Transverse colon (tissue), 4 donors: ENCODE measurements at places on chromosomes 5 and 9. TPM values are rescaled to one million over a fixed set of nuclear protein-coding genes. Genes with fewer than 3 reads are reported as not detected.
A peak's percentile ranks its signal among the peaks of the same experiment; 100 is the strongest.

DNA sequence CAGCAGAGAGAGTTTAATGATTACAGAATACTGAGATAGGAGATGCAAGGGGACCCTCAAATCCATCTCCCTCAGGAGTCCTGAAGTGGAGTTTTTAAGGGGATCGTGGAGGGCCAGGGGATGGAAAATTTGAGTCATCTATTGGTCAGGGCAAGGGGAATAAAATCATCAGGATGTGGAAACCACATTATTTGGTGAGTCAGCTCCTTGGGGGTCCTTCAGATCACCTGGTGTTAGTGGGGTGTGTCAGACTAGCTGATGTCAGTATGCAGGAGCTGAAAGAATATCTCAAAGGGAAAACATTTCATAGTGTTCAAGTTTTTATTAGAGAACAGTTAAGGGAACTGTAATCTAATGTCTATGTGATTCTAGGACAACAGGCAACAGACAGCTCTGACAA, 183.0 kb upstream of the FTMT start:
- H3K4me3 ChIP-seq: no peak overlapping the region
- no peaks in the 10 kb centered on the region for H3K4me1 ChIP-seq
- no peaks in the 10 kb centered on the region for H3K27me3 ChIP-seq
- H3K27ac ChIP-seq: no peak overlapping the region
- no peaks in the 10 kb centered on the region for H3K36me3 ChIP-seq

The ZNF618 gene
- 8.6 TPM for total RNA-seq

The ANKRD55 gene
- total RNA-seq: not detected

DNA sequence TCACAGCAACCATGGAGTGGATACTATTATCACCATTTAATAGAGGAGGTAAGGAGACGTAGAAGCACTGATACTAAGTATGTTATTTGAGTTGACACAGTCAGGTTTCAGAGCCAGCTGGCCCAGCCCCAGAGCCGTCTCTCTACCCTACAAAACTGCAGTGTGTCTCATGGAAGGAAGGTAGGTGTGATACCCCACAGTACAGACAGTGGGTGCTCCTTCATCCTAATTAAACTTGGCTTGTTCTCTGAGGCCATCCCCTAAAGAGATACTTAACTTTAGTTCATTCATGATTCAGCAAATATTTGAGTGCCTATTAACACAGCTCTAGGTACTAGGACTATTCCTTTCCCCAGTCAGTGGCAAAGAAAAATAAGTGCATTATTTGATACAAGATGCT, 22.6 kb downstream of the PIP5K1B start:
- H3K27me3 ChIP-seq: no peaks in the 10 kb centered on the region
- no peak overlapping the region for H3K4me3 ChIP-seq
- DNase-seq: no peak
- H3K36me3 ChIP-seq: no peaks in the 10 kb centered on the region
- H3K4me1 ChIP-seq: peaks cover 13% of the 10 kb centered on the region
- H3K27ac ChIP-seq: peak overlapping the region; percentile 18

The FUBP3 gene
- 35.4 TPM for total RNA-seq

The QRFP gene
- total RNA-seq: not detected

GRCh38 chr9:12464910-12465512, 228.2 kb upstream of the TYRP1 start:
- no peak overlapping the region for H3K27ac ChIP-seq
- H3K4me1 ChIP-seq: no peaks in the 10 kb centered on the region
- no peaks in the 10 kb centered on the region for H3K36me3 ChIP-seq
- H3K27me3 ChIP-seq: no peaks in the 10 kb centered on the region

GRCh38 chr5:132176987-132177386, 50.7 kb downstream of the P4HA2 start:
- no peaks in the 10 kb centered on the region for H3K36me3 ChIP-seq
- H3K27me3 ChIP-seq: no peaks in the 10 kb centered on the region
- no peak overlapping the region for H3K27ac ChIP-seq

GRCh38 chr9:132637801-132638200, 32.0 kb downstream of the DDX31 start:
- H3K4me1 ChIP-seq: no peaks in the 10 kb centered on the region
- H3K27ac ChIP-seq: no peak overlapping the region
- H3K27me3 ChIP-seq: no peaks in the 10 kb centered on the region
- no peaks in the 10 kb centered on the region for H3K36me3 ChIP-seq
- no peak overlapping the region for H3K4me3 ChIP-seq

The ANKRD34B gene
- total RNA-seq: not detected

The LCN9 gene
- total RNA-seq: not detected

The GABBR2 gene
- not detected for total RNA-seq

DNA sequence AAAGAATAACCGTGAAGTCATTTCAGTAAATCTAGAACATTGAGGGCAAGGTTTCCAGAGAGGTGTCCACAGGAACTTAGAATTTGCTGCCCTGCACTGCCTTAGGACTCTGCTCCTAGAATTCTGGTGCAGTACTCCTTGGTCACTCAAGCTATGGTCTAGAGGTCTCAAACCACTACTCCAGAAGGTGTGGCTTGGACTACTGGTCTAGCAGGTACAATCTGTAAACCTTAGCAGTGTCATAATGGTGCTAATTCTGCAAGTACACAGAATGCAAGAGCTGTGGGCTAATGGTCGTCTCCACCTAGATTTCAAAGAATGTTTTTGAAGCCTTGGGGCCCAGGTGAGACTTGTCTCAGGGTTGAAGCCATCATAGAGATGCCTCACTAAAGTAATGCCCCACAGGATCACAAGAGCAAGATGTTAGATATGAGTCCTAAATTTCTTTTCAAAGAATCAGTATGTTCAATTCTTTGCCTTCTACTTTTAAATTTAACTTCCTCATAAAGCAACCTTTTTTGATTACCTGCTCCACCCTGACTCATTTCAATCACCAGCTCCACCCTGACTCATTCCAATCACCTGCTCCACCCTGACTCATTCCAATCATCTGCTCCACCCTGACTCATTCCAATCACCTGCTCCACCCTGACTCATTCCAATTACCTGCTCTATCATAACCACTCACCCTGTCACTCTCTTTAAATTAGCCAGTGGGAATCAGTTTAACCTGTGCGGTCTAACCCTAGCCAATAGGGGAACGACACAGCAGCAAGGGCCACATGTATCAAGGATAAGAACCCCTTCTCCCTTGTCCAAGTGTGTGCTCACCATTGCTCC, 1111.8 kb upstream of the ACO1 start:
- no peak overlapping the region for H3K4me3 ChIP-seq
- peak; percentile 49 for DNase-seq
- H3K27ac ChIP-seq: peak overlapping the region; percentile 74
- H3K27me3 ChIP-seq: no peaks in the 10 kb centered on the region

The LECT2 gene
- not detected for total RNA-seq

The CCL21 gene
- 57.5 TPM for total RNA-seq

GRCh38 chr5:5321137-5321536, 101.3 kb upstream of the ICE1 start:
- H3K36me3 ChIP-seq: no peaks in the 10 kb centered on the region
- DNase-seq: no peak
- no peaks in the 10 kb centered on the region for H3K4me1 ChIP-seq
- no peak overlapping the region for H3K4me3 ChIP-seq
- H3K27ac ChIP-seq: no peak overlapping the region
- H3K27me3 ChIP-seq: no peaks in the 10 kb centered on the region
